ENCODE measurements at places on chromosomes 2 and 18.

DNA sequence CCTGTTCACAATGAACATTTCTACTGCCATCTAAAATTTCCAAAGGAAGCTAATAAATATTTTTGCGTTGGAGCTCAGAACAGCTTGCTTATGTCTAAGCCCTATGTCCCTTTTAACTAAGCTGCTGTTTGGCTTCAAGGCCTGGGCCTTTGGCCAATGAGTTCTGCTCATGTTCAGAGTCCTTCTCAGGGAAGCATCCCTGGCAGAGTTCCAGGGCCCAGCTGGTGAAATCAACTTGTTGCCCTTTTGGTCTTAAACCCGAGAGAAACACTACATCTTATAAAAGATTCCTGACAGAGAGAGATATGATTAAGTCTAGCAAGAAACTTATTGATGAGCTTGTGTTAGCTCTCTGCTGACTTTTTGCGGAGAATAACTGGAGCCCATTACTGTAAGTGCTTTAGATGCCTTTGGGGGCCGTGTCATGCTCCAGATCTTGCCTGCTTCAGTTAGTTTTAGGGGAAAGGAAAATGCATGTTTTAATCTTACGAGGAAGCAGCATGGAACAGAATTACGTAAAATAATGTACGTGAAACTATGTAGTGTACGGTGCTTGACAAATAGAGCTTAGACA is 102.5 kb upstream of the NOSTRIN start:
- no peak for DNase-seq

GRCh38 chr18:25875551-25876240 is 214.7 kb downstream of the SS18 start:
- no peak for DNase-seq

DNA sequence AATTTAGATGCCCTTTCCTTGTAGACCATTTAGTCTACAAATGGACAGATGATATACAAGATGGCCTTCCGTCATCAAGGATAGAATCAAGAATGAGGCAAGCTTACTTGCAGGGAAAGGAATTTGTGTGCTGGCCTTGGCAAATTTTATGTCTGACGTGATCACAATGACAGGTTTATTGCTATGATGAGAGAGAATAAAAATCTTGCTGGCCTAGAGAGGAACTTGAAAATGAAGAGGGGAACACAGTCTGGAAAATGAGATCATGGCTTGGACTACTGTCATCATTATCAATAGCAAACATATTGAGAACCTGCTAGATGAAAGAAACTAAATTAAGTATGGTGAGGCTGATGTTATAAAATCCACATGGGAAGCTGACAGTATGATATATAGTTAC is 66.0 kb downstream of the CSRNP3 start:
- DNase-seq, result no peak

GRCh38 chr2:224650815-224651439 is 65.2 kb downstream of the CCDC195 start:
- peak; percentile 23 for DNase-seq

GRCh38 chr2:109720380-109721106 is 73.6 kb upstream of the RGPD5 start:
- no peak for DNase-seq

GRCh38 chr2:232523682-232524597 is 2.0 kb upstream of the CHRND start:
- DNase-seq, result no peak

DNA sequence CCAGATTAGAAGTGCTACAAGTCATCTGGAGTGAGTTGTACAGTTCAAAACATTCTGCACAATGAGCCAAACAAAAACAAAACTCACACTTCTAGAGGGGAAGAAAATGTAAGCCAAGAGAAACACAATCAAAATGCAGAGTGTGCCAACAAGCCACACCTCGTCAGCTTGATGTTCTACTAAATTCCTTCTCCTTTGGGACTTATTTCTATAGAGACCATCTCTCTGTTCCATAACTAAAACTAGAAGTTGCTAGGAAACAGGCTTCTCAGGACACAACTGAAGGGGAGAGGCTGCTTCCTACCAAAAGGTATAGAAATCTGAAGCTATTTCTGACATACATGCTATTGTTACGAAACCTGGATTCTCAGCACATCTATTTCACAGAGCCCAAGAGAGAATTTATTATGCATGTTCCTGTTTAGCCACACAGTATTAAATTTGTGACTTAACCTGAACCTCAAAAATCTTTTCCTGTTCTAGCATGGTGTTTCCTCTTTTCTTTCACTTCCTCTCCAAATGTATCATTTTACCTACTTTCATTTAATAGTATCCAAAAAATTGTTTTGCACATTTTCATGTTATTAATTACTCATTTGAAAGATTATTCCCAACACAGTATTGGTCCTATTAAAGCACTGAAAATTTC is 211.4 kb upstream of the CCDC150 start:
- no peak for DNase-seq

GRCh38 chr2:120545521-120546047 is 190.1 kb upstream of the GLI2 start:
- no peak for DNase-seq

DNA sequence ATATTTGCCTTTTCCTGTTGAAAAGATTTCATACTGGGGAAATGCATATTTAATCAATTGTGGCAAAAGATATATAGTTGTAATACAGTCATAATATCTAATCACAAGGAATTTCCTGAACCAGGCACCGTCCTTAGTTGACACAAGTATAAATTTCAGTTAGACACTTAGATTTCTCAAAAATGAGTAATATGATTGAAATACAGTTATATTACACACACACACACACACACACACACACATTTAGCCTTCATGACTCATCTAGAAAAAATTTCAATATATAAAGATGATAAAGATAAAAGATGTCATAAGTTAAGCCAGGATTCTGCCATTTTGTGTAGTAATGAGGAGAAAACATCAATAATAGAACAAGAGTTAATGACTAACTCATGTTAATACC is 258.4 kb upstream of the ZNF804A start:
- DNase-seq, result no peak

DNA sequence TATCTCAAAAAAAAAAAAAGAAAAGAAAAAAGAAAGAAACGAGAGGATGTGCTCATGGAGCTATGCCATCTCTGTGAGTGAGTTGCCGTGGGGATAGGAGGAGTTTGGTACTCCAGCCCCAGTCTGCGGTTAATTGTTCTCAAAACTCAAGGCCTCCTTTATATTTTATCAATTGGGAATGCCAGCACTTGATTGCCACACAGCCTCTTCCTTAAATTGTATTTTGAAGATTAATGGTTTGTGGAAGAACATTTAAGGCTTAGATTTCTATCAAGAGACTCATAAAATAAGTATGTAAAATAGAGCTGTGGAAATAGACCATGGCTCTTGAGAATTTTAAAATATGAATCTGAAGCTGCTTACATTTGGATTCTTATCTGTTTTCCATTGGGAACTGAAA is 29.8 kb downstream of the KCNE4 start:
- no peak for DNase-seq

- DNase-seq, result no peak
Observed at GRCh38 chr2:72722492-72723070, 103.3 kb downstream of the EXOC6B start.

GRCh38 chr2:185567196-185567595 is 171.4 kb upstream of the FSIP2 start:
- no peak for DNase-seq

DNA sequence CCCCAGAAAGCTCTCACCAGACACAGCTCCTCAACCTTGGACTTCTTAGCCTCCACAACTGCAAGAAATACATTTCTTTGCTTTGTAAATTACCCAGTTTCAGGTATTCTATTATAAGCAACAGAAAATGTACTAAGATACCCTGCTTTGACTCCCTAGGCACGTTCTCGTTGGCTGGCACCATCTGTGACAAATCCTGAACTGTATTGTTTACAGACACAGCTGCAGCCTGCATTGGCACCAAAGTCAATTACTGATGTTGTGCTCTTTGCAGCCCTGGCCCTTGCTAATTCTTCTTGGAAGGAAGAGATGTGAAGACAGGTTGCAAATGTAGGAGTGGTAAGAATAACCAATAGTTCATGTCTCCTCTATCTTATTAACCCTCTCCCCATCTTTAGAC is 72.7 kb upstream of the FAM136A start:
- DNase-seq, result no peak

GRCh38 chr2:150450765-150451164 is 36.7 kb downstream of the RND3 start:
- DNase-seq, result no peak

DNA sequence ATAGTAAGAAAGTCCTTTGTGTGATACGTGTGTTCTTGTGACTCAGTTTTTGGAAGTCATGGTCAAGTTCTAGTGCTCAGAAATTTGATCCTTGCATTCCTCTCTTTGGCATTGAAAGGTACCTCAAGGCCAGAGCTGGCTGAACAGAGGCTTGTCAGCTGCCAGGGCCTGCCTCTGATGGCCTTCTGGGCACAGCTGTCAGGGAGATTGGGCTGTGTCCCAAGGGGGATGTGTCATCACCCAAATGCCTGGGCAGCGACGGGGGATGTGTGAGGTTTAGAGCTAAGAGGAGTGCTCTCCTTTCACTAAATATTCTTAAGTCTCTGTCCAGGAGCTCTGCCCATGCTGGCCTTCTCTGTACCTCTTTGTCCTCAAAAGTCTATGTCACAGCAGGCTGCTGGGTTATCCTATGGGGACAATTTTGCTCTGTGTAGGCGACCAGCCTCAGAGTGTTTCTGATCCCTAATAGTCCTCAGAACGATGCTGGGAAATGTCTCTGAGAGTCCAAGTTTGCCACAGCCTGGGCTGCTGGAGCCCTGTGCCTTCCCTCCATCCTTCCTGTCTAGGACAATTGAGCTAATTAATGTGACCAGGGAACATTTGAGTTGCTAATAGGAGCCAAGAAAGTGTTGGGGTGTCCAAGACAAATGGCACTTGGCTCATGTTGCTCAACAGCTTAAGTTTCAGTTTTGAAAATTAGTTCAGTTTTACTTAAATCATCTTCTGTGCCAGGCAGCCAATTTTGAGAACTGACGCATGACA is 115.4 kb upstream of the ZNF521 start:
- no peak for DNase-seq

DNA sequence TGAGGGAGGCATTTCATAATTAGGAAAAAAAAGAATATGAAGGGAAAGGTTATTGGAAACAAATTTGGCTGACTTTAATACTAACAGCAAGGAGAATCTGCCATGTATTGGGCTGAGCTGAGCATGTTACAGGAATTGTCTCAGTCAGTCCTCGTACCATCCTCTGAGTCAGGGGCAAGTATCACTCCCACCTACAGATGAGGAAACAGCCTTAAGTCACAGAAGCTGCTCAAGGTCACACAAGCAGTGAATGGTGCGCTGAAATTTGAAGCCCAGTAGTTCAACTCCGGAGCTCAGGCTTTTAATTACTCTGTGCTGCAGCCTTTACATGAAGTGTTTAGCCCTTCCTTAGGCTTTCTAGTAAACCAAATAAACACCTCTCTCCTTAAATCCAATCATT is 17.3 kb downstream of the PROKR1 start:
- no peak for DNase-seq

- no peak for DNase-seq
Observed at GRCh38 chr2:241228081-241228859, 39.8 kb downstream of the ANO7 start.

- DNase-seq, result no peak
Observed at GRCh38 chr2:150467621-150467963, 19.9 kb downstream of the RND3 start.

GRCh38 chr2:185782223-185782769 is 43.7 kb downstream of the FSIP2 start:
- DNase-seq, result no peak

DNA sequence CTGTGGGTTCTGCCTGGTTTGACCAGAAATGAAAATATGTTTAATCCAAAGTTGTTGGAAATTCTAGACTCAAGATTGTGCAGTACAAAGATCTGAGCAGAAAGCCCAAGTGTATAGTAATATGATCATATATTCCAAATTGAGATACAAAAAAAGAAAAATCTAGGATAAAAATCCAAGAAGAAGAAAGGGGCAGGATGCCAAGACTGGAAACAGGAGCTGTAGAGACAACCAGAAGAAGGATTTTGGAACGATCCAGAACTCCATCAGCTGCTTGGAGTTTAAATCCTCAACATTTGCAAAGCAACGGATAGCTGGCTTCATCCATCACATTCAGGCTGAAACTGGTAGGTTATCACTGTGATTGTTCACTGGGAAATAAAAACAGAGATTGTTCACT is 333.6 kb upstream of the UBE2E3 start:
- no peak for DNase-seq

Data from amniotic stem cell (primary cell).